ENCODE measurements at places on chromosomes 3 and 15. TPM values are rescaled to one million over a fixed set of nuclear protein-coding genes. Genes with fewer than 3 reads are reported as not detected.

SLC12A6 gene
- 22.1 TPM for total RNA-seq

DNA sequence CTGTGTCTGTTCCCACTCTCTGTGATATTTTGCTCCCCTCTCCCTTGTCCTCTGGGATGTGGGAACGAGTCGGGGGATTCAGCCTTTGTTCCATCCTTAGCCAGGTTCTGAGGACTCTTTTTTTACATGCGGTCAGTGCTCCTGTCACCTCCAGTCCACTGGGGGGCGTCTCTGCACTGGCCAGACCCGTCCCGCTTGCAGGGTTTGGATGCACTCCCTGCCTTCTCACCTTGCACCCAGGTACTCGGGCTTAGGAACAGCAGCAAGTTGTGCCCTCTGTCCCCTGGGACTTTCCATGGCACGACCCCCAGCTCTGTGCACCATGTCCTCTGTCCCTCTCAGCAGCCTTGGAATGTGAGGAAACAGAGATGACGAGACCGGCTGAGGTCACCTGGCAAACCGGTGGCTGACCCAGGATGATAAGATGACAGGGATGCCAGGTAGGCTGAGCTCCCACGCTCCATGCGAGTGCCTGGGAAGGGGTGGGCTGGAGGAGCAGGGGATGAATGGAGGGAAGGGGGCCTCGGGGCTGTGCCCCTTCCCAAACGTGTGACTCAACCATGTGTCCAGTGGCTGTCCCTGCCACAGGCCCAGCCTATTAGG lies 27.3 kb upstream of the FGD5 start:
- H3K4me1 ChIP-seq: no peaks in the 10 kb centered on the region
- no peak overlapping the region for H3K27ac ChIP-seq
- H3K4me3 ChIP-seq: no peak overlapping the region
- H3K36me3 ChIP-seq: no peaks in the 10 kb centered on the region
- DNase-seq: peak; percentile 75
- H3K27me3 ChIP-seq: no peaks in the 10 kb centered on the region

CATSPER2 gene
- total RNA-seq: 1.4 TPM

AQP9 gene
- 0.52 TPM for total RNA-seq

DNA sequence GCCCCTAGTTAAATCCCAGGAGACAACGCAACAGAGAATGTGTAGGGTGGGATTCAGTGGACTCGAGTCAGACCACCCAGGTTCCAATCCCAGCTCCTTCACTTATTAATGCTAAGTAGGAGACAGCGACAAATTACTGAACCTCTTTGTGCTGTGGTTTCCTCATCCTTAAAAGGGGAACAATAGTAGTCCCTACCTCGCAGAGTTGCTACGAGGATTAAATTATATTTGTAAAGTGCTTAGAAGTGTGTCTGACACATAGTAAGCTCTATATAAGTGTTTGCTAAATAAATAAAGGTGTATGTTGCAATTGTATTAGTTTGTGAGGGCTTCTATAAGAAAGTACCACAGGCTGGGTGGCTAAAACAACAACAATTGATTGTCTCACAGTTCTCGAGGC lies 58.0 kb upstream of the PPARG start:
- H3K27me3 ChIP-seq: peaks cover 2% of the 10 kb centered on the region
- H3K36me3 ChIP-seq: no peaks in the 10 kb centered on the region
- no peak overlapping the region for H3K27ac ChIP-seq
- no peak overlapping the region for H3K4me3 ChIP-seq

DNA sequence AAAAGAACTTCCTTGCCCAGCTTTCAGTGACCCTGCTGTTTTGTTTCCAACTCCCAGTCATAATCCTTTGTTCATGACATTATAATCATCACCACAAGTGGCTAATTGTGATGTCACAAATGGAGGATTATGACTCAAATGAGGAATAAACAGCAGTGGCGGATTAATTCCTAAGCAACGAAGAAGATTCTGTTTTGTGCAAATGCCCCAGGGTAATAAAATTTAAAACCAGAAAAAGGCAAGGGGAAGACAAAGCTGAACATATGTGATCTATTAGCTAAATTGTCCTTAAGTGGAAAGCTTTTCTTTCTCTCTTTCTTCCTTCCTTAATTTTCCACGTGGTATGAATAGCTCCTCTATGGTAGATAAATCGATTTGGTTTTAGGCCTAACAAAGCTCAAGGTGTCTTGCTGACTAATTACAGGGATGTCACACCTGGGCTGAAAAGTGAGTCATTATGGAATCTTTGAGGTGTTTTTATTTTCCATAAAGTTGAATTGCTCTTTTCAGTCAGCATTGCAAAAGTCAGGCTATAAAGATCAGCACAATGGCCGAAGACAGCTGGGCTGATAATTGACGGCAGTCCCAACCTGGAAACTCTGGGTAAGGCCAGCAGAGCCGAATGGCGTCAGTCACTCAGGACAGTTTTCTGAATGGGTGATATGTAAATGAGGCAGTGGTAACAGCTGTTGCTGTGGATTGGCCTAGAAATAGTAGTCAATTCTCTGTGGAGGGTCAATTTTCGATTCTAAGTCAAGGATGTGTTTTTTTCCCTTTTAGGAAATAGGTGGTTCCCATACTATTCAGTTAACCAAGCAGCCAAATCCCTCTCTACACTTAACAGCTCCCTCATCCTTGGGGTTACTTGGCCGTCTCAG lies 121.5 kb downstream of the PTPRG start:
- H3K27me3 ChIP-seq: no peaks in the 10 kb centered on the region
- no peak for DNase-seq
- peak overlapping the region; percentile 21 for H3K27ac ChIP-seq

DNA sequence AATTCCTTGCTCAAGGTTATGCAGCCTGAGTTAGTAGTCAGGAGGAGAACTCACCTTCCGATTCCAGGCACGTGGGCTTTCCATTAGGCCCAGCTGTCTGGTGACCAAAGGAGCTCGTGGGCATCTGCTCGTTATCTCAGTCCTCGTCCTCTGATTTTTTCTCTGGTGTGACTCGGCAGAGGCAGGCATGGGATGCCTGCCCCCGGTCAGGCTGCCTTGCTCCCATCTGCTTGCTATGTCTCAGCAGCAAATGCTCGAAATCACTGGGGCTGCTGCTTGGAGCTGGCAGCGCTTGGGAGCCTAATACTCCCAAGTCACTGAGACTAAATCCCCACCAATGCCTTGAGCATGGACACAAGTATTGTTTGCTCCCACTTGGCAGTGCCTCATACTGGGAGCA lies 84.5 kb upstream of the NMNAT3 start:
- no peaks in the 10 kb centered on the region for H3K27me3 ChIP-seq
- DNase-seq: no peak
- no peaks in the 10 kb centered on the region for H3K36me3 ChIP-seq
- no peaks in the 10 kb centered on the region for H3K4me1 ChIP-seq

PGBD4 gene
- total RNA-seq: 2.1 TPM
